OCI-M1 (cell line): ENCODE measurements at places on chromosomes 2 and 18.
A peak's percentile ranks its signal among the peaks of the same experiment; 100 is the strongest.

- no peak for DNase-seq
Observed at GRCh38 chr2:88181511-88181910, 11.4 kb downstream of the THNSL2 start.

DNA sequence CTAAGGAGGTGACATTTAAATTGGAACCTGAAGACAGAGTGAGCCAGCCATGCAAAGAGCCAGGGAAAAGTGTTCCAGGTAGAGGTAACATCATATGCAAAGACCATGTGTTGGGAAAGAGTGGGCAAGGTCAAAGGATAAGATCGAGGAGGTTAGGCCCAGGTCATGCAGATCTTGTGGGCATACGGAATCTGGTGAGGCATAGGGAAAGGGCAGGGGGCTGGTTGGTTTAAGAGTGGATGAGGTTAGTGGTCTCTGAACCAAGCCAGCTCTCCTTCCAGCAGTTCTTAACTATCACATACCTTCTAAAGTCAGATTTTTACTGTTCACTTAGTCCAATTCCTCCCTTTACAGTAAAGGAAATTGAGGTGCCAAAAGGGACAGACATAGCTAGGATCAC is 3.0 kb downstream of the ANKRD53 start:
- DNase-seq = no peak

DNA sequence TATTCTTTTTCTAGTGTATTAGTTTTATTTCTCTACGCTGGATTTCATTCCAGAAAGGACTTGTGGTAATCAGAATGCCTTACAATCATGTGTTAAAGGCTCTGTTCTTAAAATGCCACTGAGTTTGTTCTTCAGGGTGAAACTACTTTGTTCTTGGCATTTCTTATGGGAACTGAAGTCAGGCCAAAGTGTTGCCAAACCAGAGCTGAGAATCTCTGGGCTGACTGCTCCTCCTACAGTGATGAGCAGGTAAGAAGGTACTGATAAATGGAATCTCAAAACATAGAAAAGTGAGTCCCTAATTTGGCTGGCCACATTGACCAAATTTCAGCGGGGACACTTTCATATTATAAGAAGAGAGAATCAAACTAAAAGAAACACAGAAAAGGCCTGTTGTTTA is 55.1 kb upstream of the ZNF397 start:
- no peak for DNase-seq

- no peak for DNase-seq
Observed at GRCh38 chr2:64414736-64415435, 39.1 kb upstream of the LGALSL start.

DNA sequence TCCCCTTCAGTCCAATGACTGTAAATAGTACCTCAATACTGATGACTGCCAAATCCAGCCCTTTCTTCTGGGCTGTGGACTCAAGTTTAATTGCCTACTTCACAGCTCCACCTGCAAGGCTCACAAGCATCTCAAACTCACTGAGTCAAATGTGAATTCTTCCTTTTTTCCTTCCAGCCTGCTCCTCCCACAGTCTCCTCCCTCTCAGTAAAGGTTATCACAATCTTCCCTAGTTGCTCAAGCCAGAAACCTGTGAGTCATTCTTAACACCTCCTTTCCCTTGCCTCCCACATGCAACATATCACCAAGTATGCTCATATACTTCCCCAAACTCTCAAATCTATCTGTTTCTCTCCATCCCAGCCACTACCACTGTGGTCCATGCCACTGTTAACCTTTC is 3.7 kb upstream of the MFSD6 start:
- peak; percentile 86 for DNase-seq
